Ammon's horn (tissue), 1 donor: ENCODE measurements at places on chromosomes 5 and 9.
A peak's percentile ranks its signal among the peaks of the same experiment; 100 is the strongest.

- DNase-seq, result no peak
Measured at GRCh38 chr9:114058688-114059046, 19.4 kb downstream of the AMBP start.

- peak; percentile 41 for DNase-seq
Measured at GRCh38 chr9:34570376-34570775, 19.1 kb downstream of the CNTFR start.

DNA sequence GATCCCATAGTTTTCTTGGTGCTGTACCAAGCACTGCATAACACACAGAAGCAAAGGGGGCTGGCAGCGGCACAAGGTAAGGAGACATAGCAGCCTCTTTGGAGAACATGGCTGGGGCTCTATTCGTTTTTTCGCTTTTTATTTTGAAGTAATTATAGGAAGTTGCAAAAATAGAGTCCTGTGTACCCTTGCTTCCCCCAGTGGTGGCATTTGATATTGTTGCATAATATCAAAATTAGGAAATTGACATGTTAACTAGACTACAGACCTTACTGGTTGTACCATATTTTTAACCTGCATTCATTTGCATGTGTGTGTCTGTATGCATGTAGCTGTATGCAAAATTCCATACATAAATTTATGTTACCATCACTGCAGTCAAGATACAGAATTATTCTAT, 6.6 kb upstream of the UBQLN1 start:
- no peak for DNase-seq

DNA sequence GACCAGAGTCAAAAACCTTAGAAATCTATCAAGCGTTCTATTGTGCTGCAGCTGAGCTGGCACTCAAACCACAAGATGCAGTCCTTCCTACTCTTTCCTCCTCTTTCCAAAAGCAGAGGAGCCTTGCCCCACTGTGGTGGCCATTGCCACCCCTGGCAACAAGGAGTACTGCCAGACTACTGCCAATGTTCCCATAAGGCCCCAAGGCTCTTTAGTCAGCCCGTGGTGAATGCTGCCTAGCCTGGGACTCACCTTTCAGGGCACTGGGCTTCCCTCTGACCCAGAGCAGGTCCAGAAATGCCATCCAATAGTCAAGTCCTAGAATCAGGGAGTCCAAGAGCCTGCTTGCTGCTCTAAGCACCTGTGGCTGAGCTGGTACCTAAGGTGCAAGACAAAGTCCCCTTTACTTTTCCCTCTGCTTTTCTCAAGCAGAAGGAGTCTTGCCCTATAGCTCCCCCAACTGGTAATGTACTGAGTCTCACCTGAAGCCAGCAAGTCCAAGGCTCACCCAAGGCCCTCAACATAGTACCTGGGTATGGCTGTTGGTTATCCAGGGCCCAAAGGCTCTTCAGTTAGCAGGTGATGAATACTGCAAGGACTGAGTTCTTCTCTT, 219.4 kb downstream of the ATPSCKMT start:
- DNase-seq, result no peak

DNA sequence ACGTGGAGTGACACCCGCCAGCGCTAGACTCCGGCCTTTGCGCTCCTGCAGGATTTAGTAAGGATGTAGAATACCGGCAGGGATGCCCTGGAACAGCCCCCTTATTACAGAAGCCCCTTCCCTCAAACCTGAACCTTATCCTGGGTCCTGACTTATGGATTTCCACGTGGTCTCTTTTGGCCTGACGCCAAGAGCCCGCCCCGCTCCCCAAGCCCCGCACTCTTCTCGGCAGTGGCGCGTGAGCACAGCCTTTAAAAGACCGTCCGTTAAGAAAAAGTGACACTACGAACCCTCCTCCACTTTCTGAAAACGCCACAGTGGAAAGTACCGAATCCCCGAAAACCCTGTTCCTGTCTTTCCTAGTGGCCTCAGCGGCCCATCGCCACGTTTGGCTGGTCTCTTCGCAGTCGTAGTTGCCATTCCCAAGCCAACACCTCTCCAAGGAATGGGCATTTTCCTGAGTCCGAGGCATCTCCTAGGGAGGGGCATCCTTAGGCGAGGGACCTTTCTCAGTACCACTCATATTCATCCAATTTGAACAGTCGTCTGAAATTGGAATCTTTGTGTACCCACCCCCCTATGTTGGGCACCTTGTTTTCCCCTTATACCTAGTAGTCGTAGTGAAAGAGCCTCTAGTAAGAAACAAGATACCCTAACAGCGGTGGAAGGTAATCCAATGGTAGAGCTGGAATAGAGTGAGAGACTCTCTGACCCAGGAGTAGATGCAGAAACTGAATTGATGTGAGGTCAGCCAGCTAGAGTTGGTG, 732 bp upstream of the MCIDAS start:
- DNase-seq, result no peak

- DNase-seq, result no peak
Measured at GRCh38 chr9:92747459-92748232, 17.0 kb downstream of the BICD2 start.
